Substantia nigra (tissue), 51 donors: ENCODE measurements at places on chromosomes 1 and 21.

- DNase-seq, result no peak
These were observed 418 bp downstream of the DDX20 start for GRCh38 chr1:111756124-111756513.

DNA sequence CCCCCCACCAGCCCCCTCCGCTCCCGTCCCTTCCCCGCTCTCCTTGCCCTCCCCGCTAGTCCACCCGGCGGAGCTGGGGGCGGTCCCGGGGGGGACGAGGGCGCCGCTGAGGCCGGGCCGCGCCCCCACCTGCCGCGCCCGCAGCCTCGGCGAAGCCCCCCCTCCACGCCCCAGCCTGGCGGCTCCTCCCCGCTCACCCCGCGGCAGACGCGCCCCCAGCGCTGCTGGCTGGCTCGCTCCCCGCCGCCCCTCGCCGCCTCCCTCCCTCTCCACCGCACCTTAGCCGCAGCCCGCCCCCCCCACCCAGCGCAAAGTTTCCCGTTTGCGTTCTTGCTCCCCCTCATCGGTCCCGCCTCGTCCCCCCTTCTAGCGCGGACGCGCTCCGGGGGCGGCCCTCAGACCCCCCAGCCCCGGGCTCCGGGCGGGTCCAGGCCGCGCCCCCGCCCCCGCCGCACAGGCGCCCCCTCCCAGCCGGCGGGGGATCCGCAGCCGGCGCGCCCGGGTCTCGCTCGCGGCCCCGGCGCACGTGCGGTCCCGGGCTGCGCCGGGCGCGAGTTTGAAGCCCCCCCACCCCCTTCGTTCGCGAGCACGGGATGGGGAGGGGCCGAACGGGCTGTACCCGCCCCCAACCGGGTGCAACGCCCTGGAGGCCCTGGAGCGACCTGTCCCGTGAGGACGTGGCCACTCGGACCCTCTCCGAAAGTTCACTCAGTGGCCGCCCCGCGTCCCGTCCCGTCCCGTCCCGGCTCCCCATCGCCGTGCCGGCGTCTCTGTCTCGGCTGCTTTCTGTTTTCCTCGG lies 623 bp downstream of the PTPRF start:
- peak; percentile 30 for DNase-seq

- DNase-seq, result no peak
These were observed 12.4 kb upstream of the ZNF697 start for GRCh38 chr1:119660253-119661083.

- DNase-seq, result no peak
These were observed 12.8 kb downstream of the MED18 start for GRCh38 chr1:28341591-28341990.

DNA sequence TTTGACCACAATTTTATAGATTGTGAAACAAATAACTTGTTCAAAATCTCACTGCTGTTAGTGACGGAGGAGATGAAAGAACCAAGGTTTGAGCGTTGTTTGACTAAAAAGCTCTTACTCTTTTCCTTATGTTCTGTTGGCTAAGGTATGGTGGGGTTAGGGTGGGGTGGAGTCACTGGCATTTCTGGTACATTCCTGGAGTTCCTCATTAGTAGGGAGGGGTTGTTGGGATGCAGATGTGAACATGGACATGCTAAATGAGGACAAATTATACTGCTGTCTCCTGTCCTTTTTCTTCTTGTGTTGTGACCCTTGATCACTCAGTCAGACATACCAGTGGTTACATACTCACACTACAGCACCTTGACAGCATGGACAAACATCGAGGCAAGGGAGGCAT lies 26.2 kb upstream of the CD1D start:
- DNase-seq, result no peak

- DNase-seq, result no peak
These were observed 36.2 kb downstream of the EPS15 start for GRCh38 chr1:51482881-51483280.
